ENCODE measurements at places on chromosomes 7 and 10. TPM values are rescaled to one million over a fixed set of nuclear protein-coding genes. Genes with fewer than 3 reads are reported as not detected.

DNA sequence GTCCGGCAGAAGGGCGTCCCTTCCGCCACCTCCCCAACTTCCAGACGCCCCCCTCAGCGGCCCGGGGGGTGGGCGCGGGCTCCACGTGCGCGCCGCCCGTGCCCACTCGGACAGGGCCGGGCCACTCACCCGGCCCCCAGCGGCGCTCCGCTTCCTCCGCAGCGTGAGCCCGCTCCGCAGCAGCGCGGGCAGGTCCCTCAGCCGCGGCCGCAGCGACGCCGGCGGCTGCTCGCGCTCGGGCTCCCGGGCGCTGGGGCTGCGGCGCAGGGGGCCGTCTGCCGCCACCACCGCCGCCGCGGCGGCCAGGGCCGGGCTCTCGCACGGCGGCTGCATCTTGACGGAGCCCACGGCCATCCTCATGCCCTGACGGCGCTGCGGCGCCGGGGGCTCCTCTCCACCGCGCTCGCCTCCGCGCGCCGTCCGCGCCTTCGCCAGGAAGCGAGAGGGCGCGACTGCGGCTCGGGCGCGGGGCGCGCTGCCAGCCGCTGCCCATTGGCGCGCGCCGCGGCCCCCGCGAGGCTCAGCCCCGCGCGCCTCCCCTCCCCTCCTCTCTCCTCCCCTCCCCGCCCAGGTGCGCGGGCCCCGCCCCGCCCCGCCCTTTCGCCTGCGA is at the start of gene RAPGEF5:
Gene RAPGEF5 (minus strand): TSS at position 454 of the 610 bp plus-strand sequence. CDS start 94 bp downstream, at position 360.
- no peak for DNase-seq

DNA sequence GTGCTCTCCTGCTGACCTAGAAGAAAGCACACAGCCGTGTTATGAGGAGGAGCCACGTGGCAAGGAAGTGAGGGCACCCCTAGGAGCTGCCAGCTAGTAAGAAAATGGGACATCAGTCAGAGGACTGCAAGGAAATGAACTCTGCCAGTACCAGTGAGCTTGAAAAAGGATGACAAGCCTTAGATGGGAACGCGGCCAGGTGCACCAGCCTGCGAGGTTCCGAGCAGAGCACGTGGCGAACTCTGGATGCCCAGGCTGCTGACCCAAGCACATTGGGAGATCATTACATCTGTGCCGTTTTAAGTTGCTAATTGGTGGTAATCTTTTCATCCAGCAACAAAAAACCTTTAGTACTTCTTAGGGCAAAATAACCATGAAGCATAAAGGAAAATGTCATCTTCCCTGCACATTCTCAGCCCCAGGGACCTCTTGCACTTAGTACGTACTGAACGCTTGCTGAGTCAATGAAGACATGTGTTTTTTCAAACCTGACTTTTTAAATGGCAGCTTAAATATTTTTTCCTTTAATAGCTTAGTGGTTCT is 69.4 kb downstream of the AMZ1 start:
- no peak for DNase-seq

DNA sequence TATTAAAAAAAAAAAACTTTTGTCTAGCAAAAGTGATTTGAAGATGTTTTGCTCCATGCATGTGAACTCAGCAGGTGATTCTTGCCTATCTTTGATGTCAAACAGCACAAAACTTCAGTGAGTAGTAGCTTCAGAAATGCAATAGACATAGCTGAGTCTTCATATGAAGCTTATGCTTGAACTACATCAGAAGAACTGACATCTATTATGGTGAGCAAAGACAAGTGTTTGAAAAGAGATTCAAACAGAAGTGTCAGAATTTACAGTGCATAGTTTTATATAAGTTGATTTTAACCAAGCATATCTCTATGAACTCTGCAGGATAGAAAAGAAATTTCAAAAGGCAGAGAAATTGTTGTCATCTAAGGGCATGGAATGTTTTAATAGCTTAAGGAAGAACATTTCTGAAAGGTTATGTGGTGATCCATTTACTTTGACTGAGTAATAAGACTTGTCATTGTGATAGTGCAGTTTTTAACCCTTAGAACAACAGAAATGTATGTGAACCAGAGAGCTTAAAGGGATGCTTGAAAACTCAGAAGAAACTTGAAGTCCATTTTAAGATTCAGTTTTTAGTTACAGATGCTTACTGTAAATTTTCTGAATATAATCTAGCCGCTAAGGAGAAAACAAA is 351.4 kb downstream of the MDFIC start:
- DNase-seq = no peak

GRCh38 chr10:69951658-69952057 is 101.0 kb upstream of the MACROH2A2 start:
- DNase-seq = no peak

- DNase-seq = no peak
Observed at GRCh38 chr10:89263531-89263930, 12.0 kb upstream of the LIPA start.

DNA sequence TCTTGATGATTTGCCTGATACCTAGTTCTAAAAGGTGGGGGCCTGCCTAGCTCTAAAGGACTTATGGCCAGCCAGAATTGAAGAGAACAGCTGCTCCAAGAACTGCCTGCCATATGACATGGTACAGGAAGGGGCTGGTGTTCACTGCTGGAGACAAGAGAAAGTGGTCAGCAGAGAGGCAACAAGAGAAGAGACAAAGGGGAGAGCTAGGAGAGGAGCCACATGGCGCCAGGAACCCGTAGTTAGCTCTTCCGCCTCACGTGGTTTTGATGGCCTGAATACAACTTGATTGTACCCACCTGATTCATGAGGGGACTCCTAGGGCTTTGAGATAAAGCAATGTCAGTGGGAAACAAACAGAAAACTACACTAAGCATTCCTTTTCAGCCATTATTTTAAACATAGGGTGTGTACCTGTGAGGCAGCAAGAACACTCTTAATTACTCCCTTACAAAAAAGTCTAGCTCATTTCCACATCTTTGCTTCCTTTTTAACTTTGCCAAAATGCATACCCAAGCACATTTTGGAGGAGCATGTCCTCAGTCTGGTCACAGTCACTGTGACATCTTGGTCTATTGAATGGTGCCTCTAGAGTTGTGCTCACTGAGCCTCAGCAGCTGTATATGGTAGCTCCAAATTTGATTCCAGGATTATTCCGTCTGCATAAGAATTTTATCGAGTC is 71.6 kb downstream of the CCDC71L start:
- DNase-seq = no peak

- DNase-seq = no peak
Observed at GRCh38 chr7:78265071-78265470, 466.5 kb downstream of the PHTF2 start.

- no peak for DNase-seq
Observed at GRCh38 chr7:113202284-113202683, 83.9 kb upstream of the SMIM30 start.

DNA sequence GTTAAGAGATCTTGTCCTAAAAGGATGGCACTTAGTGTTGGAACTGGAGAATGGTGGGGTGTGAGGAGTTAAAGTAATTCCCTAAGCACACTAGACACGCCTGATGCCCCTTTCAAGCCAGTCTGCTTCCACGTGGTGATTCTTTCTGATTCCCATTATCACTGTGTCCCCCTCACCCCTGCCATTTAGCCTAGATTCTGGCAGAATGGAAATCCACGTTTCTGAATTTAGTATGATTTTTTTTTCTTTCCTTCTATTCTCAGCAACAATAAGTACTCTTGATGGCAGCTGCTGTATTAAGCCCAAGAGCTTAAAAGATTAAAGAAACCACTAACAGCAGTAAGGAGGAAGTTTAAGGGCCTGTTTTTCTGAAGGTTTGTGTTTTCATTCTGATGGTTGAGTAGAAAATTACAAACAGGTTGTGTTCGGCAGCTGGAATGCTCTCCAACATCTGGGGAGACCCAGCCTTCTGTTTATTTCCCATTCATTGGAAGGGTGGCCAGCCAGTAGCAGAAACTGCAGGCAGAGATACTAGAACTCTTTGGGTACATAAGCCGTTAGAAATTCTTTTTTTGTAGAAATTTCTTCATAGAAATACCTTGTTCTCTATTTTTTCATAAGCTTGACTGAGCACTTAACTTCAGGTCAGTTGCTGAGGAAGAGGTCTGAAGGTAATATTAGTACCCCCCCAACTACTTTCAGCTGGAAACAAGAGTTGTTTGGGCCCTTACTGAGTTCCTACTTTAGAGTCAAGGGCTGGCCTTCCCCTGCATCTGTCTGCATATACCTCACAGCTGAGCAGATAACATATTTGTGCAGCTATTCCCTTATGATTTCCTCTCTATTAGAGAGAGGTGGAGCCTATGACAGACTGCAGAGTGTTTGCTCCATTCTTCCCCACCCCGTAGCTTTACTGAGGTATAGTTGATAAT is 355.1 kb downstream of the AUTS2 start:
- DNase-seq = no peak

GRCh38 chr10:108465871-108466641 is 1301.5 kb upstream of the SORCS1 start:
- no peak for DNase-seq

DNA sequence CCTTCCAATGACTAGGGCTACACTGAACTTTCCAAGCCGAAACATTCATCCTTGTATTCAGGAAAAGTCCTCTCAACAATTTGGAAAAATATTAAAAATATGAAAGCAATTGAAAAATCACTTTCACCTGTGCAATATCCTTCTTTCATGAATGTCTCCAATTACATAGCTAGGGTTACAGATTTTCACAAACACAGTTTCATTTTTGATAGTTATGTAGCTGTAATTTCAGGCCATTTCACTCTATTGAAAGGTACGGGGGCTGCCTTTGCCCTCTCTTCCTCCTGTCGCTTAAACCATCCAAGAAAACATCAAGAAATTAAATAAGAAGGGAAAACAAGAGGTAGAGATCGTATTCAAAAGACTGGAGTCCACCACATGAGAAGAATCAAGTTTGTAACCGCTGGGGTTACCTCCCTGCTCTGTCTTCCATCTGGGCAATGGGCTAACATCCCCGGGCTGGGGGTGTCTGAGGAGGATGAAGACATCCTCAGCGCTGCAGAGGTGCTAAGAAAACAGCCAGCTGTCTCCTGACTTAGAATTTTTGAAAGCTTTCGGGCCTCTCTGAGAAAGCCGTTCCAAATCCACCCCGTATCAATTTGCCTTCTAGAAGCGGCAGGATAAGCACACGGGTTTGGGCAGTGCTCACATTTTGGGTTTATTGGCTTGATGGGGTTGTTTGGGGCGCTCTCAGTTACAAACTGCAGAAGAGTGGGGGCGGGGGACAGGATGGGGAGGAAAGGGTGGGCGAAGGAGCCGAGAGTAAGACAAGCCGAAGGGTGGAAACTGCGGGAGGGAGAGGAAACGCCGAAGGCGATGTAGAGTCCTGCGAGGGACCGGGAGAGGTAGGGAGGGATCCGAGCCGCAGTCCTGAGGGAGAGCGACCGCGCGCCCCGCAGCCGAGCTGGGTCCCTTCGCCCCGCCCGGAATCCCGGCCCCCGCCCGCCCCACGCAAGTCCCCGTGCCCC is 24.3 kb upstream of the VAX1 start:
- no peak for DNase-seq

DNA sequence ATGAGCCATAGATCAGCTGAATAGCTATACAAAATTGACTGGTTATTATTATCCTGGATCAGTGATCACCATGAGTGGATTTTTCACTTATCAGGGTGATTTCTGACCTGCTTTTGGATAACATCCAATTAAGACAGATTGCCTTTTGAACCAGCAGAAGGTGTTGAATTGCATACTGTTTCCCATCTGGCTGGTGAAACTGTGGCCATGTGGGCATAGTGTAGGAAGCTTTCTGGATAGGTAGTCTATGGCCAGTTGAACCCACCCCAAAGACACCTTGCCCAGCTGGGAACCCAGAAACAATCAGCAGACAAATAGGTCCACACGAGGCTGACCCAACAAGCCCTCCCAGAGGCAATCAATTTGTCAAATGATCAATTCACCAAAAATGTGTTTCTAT is 29.3 kb downstream of the DNAJC12 start:
- DNase-seq = no peak

- DNase-seq = no peak
Observed at GRCh38 chr7:131225619-131226513, 101.8 kb upstream of the MKLN1 start.

The ABCF2 gene
- polyA plus RNA-seq = 62.5 TPM

The PILRA gene
- 0.27 TPM for polyA plus RNA-seq

The SPDYE5 gene
- 0.04 TPM for polyA plus RNA-seq

The TBXAS1 gene
- polyA plus RNA-seq = 0.16 TPM

The PODXL gene
- 0.34 TPM for polyA plus RNA-seq
